ENCODE measurements at places on chromosomes 1 and 21.

DNA sequence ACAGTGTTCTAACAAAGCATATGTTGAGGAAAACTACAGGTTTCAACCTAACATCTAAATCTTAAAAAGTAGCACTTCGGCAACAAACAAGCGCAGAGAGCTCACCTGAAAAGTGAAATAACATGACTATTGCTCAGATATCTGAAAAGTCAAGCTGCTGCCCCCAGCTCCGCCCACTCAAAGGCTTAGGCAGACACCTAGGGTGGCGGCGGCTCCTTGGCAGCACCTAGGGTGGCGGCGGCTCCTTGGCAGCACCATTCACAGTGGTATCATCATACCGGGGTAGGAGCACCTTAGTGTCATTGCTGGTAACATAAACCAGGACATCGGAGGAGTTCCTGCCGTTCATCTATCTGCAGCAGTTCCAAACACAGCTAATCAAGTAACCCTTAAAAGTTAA lies 4.2 kb upstream of the S100A12 start:
- no peak for DNase-seq

DNA sequence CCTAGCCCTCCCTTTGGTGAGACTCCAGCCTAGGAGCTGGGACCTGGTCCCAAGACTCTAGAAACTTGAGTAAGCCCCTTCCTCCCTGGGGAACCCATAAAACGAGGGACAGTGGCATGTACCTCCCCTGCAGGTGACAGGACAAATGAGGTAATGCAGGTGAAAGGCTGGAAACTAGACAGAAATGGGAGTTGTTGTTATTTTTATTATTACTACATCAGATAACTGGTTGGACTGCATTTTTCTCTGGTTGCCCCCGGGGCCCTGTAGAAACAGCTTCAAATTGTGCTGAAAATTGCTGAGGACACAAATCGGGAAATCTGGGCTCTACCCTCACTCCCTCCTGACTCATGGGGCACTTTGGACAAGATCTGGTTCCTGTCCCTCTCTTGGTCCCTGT lies 132.3 kb upstream of the WNT4 start:
- DNase-seq: no peak

DNA sequence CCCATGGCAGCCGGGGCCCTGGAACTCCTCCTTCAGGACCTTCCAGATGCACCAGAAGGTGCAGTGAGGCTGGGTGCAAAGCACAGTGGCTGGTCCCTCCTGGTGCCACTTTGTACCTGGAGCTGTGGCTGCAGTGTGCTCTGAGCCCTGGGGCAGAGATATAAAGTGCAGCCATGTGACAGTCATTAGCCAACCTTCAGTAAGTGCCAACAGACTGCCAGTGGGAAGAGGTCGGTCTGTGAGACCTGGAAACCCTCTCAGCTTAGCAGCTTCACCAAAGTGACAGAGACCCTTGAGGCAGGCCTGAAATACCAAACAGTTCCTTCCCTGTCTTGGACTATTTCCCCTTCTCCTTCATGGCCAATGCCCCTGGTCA lies 26.7 kb upstream of the NGF start:
- DNase-seq: no peak

DNA sequence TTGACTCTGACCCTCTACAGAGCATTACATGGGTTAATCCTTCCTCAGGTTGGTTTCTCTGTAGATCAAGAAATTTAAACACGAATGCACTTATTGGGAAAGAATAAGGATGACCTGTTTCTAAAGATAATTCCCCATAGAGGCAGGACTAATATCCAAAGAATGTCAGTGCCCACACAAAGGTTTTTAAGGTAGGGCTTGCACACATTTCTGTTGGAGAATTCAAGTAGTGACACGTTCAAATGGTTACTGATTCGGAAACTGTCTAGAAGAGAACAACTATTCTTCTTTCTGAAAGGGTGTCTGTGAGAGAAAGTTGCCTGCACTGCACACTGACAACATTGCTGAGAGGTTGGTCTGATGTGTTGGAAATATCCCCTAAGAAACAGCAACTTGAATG lies 167.3 kb downstream of the ZNF326 start:
- no peak for DNase-seq

GRCh38 chr1:188249811-188250210 lies 1421.1 kb downstream of the PLA2G4A start:
- DNase-seq: no peak

- DNase-seq: no peak
Observed at GRCh38 chr1:246267896-246268295, 239.2 kb downstream of the SMYD3 start.
